ENCODE measurements at places on chromosomes 12 and 14.
A peak's percentile ranks its signal among the peaks of the same experiment; 100 is the strongest.

- no peak for DNase-seq
These were observed 66.0 kb upstream of the LHX5 start for GRCh38 chr12:113537751-113538087.

DNA sequence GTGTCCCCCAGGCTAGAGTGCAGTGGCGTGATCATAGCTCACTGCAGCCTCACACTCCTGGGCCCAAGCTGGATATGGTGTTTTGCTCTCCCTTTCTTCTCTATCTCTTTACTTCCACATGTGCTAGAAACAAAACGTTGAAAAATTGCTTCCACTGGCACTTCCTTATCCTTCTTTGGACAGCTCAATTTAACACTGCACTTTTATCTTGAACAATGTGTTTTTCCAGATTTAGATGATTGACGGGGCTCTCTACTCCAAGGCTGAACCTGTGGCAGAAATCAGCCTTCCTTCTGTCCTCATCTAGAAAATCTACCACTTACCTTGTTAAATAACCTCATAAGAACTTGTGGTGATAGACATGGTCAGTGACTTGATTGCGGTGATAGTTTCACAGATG lies 165.1 kb downstream of the DAD1 start:
- DNase-seq = no peak

- peak; percentile 19 for DNase-seq
These were observed 223.2 kb downstream of the KTN1 start for GRCh38 chr14:55802986-55803872.

DNA sequence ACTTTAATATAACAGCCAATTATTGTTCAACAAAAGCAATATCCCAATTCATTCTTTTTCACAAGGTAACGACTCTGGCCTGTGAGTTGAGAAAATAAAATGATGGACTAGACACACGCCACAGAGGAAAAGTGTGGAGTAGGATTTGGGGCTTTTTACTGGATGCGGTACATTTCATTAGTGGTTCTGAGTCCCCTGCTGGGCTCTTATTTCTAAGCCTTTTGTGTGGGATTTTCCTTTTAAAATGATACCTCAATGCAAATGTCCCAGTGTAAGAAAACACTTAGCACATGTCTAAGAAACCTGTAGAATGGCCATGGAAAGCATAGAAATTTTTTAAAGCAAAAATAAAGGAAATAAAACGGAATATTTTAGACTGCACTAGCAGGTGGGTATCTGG lies 73.4 kb downstream of the C12orf42 start:
- DNase-seq = no peak

DNA sequence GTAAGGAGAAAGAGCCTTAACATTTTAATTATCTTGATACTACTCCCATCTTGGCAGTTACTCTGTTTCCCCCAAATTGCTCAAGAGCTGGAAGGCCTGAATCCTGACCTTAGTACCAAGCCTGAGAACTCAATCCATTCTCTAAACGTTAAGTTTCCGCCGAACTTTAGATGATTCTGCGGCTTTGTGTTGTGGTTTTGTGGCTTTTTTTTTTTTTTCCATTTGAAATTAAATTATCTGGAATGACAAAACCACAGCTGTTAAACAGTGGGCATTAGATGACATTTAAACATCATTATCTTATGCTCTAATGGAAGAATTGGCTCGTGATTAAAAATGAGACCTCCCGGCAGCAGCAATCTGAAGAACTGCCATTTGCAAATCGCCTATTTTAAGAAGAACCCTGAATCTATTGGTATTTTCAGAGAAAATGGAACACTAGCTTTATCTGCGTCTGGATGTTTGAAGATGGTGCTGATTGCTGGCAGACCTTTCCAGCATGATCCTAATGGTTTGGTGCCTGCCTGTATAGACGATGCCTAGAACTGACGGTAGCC lies 38.4 kb downstream of the TMEM132C start:
- DNase-seq = no peak

DNA sequence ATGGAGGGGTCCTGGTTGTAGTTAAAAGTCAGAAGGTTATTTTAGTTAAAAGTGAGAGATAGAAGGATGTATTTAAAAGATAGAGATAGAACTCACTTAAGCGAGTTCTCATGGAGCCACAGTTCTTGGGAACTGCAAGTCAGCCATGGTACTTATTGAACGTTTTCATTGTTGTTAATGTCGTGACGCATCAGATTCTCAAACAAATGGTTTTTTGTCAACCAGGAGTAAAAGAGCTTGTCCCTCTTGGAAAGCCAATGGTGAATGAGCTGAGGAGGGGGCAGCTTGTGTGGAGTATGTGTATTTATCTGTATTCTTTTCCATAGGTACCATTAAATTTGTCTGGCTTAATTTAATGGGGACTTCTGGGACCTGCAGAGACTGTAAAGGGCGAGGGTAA lies 68.6 kb downstream of the FIGNL2 start:
- DNase-seq = no peak

DNA sequence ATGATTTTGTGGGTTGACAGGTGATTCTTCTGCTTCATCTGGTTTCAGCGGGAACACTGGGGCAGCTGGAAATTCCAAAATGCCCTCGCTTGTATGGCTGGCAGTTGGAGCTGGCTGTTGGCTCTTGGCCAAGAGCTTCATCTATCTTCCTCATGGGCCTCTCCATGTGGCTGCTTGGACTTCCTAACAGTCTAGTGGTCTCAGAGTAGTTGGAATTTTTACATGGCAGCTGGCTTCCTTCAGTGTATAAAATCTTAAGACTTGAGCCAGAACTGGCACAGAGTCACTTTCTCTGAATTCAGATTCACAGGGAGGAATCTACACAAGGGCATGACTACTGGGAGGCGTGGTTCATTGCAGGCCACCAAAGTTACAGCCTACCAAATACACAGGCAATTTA lies 204.9 kb upstream of the RMST start:
- no peak for DNase-seq

GRCh38 chr14:95226801-95227200 lies 69.5 kb upstream of the DICER1 start:
- DNase-seq = no peak

- no peak for DNase-seq
These were observed 13.3 kb downstream of the FAM181A start for GRCh38 chr14:93940437-93940836.

DNA sequence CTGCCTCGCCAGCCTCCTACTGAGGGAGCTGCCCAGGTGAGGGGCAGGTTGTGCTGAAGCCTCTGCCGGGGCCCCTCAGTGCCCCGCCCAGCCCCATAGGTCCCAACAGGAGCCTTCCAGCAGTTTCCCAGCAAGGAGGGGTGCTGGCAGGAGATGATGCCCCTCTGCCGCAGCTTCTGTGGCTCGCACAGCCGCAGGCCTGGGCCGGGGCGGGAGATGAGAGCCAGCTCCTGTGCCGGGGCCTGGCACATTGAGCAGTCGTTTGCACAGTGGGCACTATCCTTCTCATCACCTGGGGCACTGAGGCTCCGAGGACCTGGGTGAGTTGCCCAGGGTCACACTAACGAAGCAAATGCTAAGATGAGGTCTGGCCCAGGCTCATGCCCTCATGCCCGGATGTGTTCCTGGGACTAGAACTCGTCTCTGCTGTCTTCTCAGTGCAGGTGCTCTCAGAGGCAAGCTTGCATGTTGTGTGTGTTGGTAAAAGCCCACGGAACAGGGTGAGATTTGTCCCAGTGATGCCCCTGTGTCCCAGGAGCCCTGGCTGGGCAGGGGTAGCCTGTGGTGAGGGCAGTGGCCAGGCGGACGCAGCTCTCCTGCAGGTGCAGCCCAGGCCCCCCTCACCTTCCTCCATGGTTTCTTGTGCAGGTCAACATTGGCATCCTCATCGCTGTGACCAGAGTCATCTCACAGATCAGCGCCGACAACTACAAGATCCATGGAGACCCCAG lies 177.5 kb downstream of the ADGRD1 start:
- DNase-seq = no peak

DNA sequence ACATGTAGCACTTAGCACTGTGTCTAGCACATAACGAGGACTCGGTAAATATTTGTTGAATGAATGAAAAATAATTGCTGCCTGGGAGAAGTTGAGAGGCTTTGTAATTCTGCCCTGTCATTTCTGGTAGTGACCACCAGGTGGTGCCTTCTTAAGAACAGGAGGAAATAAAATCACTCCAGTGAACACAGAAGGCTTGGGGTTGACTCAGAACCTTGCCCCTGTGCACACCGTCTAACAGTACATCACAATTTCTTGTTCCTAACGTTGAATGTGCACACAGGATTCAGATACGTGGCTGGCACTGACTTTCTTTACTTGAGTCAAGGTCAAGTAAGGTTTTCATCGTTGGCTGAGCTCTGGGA lies 91.8 kb downstream of the RGS6 start:
- peak; percentile 18 for DNase-seq

GRCh38 chr14:91575469-91576208 lies 65.5 kb upstream of the PPP4R3A start:
- DNase-seq = no peak

DNA sequence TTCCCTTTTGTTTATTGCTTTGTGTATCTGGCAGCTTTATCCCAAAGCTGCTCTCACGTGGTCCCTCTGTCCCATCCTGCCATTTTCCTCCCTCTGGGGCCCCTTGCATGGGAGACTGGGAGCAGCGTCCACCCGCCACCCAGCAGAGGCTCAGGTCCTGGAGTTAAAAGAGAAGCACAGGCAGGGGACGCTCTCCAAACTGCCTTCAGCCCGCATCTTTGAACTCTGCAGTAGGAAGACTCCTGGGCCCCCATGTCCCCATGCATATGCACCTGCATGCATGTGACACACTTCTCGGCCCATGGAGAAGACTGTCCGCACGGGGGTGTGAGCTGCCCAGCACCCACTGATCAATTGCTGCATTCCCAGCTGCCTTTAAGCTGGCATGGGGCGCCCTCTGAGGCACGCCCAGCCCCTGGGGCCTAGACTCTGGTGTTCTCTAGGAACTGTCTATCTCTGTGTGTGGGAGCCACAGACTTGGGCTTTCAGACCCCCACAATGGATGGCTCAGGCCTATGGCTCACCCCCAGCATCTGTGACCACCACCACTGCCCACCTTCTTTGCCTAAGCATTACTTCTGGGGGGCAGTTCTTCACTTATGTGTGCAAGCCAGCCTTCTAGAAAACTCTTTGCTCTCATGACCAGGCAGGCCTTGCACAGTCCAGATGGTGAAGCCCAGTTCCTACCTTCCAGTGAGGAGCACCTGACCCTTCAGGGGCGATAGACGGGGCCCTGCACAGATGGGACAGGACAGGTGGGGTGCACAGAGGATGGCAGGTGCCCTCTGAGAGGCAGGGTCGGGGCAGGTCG lies 96.1 kb upstream of the DIO3 start:
- no peak for DNase-seq

DNA sequence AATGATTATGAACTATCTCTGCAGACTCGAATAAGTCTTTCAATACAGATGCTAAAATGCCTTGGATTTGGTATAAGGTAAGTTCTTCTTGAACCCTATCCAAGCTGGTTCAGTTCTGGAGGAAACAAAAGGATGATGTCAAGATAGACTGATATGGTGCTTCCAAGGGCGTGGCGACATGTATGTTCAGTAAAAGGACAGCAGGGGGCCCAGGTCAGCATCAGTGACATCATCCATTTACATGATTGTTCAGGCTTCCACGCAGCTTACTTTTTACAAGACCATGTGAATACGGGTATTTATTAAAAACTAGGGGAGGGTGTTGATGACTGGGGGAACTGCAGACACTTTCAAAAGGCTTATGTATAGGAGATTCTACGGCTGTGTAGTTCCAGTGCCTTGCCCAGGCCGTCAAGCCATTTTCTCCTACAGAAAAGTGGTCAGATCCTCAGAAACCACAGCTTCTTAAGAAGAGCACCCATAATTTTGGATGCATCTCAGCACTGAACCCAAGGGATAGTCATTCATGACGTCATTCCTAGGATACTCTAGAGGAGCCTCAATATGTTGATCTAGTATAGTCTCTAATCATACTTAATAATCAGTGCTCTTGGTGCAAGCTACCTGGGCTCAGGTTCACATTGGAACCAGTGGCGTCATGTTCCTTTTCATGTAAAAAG lies 527.7 kb downstream of the FUT8 start:
- DNase-seq = peak; percentile 43

DNA sequence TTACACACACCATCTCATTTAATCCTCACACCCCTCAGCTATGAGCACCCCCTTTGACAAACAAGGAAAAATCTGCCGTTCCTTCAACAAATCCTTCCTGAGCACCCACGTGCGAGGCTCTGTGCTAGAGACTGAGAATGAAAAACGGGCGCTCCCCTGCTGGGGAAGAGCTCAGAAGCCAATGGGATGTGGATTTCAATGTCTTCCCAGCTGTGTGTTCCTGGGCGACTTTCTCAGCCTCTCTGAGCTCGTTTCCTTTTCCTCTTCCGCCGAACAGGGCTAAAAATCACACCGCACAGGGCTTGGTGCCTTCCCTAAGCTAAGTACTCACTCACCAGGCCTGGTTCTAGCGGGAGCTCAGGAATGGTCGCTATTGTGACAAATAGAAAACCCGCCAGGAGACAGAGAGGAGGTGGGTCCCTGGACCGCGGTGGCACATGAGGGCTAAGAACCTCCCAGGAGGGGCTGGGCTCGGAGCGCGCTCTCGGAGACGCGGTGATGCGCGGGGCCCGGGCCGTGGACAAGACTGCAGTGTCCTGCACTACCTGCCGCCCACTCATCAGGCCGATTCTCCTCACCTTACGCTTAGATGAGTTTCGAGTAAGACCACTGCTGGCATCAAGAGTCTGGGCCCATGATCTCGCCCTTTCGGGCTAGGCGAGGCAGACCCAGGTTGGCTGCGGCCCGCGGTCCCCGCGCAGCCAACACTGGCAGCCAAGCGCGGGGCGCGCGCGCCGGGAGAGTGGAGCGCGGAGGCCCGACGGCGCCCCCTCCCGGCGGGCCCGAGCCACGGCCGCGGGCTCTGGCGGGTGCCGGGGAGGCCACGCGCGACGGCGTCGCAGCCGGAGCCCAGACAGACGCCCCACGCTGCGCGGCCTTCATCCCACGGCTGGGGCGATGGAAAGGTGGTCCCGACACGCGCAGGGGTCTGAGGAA lies 17.0 kb downstream of the ZDHHC22 start:
- peak; percentile 55 for DNase-seq

- DNase-seq = peak; percentile 77
These were observed 53.6 kb downstream of the ARL6IP4 start for GRCh38 chr12:123034022-123034541.

DNA sequence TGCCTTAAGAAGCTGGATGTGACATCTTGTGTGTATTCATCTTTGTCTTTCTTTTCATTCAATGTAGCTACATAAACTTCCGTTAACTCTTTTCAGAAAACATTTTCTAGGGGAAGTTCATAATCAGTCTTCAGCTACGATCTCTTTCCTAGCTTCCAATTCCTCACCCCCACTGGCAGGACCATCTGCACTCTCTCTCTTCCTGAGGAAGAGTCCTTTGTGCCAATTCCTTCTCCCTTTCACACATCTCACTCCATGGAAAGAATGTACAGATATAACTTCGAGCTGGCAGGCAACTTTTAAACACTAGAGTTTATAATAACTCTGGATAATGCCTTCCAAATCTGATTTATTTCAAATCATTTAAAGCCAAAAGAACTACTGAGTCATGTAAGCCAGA lies 495.7 kb downstream of the GALC start:
- no peak for DNase-seq

- DNase-seq = no peak
These were observed 1.4 kb downstream of the FAR2 start for GRCh38 chr12:29150462-29150861.

DNA sequence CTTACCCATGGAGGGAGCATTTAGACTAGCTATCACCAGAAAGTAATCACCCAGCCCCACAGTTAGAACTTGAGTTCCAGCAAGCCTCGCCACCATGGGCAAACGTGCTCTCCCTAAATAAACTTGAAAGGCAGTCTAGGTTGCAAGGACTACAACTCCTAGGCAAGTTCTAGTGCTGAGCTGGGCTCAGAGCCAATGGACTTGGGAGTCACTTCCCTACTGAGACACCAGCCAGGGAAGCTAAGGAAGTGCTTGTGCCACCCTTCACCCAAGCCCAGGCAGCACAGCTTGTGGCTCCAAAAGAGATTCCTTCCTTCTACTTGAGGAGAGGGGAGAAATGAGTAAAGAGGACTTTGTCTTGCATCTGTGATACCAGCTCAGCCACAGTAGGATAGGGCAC lies 57.9 kb downstream of the SLCO1A2 start:
- no peak for DNase-seq
